ENCODE measurements at places on chromosomes 6 and 20. TPM values are rescaled to one million over a fixed set of nuclear protein-coding genes. Genes with fewer than 3 reads are reported as not detected.

Gene HTR1E
- total RNA-seq, result not detected

Gene FAM162B
- 13.1 TPM for total RNA-seq

DNA sequence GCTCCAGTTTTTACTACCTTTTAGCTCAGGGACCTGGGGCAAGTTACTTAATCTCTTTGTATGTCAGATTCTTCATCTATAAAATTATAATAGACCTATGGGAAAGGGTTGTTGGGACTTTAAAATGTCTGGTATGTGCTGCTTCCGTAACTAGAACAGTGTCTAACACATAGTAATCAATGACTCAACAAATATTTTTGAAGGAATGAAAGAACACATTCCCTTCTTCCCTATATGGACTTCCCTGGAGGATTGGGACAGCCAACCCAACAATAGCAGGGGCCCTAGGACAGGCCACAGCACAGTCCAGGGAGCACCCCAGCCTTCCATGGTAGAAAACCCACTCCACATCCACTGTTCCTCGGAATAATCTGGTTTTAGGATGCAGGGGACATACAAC lies 50.7 kb upstream of the TPD52L1 start:
- DNase-seq, result peak; percentile 86

DNA sequence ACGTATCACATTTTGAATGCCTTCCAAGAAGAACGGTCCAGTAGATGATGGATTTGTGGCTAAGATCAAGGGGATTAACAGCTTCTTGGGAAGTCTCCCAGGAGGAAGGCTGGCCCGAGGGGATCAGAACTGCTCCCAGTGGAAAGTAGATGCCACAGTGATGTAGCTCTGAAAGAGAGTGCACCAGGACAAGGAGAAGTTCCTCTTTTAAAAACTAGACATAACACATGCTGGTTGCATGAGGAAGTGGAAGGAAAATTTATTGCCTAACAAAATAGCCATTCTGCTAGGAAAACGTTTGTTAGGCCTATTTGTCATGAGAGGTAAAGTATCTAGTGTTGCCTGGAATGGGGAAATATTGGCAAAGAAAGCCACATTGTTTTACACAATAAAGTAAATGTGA lies 87.8 kb downstream of the CDH26 start:
- DNase-seq, result peak; percentile 61

DNA sequence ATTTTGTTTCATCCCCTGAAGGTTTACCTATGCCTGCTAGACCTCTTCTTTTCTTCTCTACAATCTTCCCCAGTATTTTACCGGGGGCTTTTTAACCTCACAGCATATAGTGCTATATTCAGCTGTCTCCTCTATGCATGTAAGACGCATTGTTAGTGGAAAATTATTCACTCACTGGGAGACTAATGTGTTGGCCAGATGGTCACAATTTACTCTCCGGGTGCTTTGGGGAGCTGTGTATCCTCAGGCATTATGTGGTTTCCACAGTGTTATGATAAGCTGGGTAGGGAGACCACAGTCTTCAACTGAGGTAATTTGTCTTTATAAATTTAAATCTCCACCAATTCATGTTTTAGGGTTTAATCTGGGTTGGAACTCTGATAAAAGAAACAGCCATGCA lies 553.8 kb upstream of the PTCHD4 start:
- peak; percentile 85 for DNase-seq

DNA sequence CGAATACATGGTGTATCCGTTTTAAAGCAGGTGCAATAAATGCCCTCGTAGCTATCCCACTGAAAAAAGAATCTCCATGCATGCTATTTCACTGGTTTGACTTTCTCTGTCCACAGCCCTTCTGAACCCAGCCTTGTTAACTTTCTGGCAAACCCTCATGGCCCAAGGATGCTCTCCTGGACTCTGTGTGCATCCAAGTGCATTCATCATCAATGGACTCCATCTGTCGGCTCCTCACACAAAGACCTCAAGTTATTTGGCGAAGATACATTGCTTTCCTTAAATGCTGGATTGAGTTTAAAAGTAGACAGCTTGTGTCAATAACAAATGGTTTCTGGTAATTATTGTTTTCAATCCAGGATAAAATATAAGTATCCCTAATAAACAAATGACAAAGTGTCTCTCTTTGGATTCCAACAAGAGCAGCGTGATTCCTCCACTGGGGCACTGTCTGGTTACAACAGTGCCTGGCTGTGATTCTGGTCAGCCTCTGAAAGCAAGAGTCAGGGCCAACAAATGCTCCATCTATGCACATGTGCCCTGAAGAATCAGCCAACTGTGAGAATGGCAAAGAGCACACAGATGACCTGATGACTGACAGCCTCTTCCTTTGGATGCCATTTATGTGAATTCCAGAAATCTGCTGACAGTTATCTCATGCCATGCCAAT lies 55.7 kb downstream of the FYN start:
- no peak for DNase-seq

- DNase-seq, result no peak
These were observed 309.4 kb upstream of the MAN1A1 start for GRCh38 chr6:119658917-119659316.

- no peak for DNase-seq
These were observed at the start of gene SNAP91 for GRCh38 chr6:83708970-83709747. SNAP91 (minus strand) TSS chr6:83709101; CDS start chr6:83707927, 1,174 bp downstream.

GRCh38 chr6:167650730-167651317 lies 175.9 kb upstream of the AFDN start:
- no peak for DNase-seq

DNA sequence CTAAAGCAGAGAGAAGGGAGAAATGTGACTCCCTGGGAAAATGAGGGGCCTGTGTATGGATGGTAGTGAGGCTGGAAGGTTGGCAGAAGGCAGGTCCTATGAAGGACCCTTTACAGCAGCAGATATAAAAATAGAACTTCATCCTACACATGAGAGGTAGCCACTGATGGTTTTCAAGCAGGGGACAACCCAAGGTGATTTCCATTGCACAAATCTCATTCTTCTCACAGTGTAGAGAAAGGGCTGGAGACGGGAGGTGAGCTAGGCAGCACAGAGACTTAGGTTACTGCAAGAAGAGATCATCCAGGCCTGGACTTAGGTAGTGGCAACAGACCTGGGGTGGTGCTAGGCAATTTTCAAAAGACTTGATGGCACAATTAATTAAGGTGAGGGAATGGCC lies 30.7 kb downstream of the TRAM2 start:
- no peak for DNase-seq
